HFFc6 (cell line): ENCODE measurements at places on chromosomes 7 and 10.

DNA sequence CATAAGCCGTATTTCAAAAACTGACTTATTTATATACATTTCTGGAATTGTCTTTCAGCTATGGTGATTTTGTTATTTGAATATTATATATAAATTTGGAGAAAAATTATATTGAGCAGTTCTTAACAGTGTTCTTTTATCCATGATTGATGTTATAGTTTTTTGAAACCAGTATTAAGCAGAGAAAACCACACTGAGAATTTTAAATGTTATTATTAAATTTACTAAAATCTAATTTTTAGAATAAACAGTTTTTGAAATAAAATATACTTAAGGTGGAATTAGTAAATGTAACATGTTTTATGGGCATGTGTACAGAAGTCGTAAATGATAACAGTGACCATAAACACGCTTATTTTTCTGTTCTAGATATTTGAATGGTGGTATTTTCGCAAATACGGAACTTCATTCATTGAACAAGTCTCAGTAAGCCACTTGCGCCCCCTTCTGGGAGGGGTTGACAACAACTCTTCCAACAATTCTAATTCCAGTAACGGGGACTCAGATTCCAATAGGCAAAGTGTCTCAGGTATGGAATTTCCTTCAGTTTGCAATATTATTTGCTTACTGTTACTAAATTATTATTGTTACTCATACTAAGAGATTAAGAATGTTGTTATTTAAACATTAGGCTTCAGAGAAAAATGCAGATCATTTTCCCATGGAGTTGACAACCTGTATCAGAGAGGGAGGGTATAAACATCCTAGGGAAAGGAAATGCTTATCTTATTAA lies 166.1 kb downstream of the ST7 start:
- peak; percentile 69 for DNase-seq

- DNase-seq: no peak
Observed at GRCh38 chr10:3750006-3750816, 34.8 kb downstream of the KLF6 start.

DNA sequence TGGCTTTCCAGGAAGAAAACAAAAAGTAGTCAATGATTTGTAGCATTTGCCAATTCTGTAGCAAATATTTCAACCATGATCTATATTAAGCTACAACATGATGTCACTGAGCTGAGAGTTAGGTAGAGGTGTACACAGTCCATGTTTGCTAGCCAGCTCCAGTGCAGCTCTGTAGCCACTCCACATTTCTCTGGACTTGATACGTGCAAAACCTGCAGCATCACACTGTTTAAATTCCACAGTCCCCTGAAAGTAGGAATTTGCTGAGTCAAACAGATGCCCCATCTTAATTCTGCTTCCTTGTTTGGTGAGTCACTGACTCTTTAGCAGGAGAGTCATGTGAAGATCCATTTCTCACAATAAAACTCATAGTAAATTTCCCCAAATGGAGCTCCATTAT lies 89.8 kb upstream of the LRRTM3 start:
- DNase-seq: peak; percentile 52

GRCh38 chr7:51017576-51018535 lies 235.2 kb upstream of the GRB10 start:
- no peak for DNase-seq

DNA sequence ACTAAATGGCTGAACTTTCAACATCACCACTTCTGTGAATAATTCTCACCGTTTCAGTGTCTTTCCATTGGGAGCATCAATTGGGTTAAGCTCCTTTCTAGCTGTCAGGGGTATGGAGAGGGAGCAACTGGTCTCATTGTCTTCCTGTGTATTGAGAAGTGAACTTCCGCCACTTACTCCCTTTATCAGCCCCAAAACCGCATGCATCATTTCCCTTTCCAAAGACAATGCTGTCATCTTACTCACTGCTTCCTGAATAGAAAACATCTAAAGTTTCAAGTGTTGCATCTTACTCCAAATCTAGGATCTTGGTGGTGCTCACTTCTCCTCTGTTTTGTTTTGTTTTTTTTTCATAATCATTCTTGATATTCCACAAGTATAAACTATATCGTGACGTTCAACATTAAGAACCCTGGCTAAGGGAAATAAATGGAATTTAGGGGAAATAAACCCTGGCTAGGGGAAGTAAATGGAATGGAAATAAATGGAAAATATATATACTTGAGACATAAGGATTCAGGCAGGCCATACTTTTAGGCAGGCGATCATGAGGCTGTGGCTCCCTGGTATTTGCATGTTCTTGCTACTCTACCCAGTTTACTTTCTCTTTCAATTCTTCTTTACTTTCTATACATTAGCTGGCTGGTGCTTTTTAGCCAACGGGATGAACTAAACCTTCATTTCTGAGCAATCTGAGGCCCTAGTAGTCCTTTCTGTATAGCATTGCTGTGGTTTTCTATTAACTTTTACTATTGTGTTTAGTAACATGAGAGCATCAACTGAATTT lies 371.9 kb downstream of the BMPER start:
- DNase-seq: peak; percentile 38

GRCh38 chr10:78802431-78802830 lies 266.3 kb upstream of the ZMIZ1 start:
- DNase-seq: no peak

DNA sequence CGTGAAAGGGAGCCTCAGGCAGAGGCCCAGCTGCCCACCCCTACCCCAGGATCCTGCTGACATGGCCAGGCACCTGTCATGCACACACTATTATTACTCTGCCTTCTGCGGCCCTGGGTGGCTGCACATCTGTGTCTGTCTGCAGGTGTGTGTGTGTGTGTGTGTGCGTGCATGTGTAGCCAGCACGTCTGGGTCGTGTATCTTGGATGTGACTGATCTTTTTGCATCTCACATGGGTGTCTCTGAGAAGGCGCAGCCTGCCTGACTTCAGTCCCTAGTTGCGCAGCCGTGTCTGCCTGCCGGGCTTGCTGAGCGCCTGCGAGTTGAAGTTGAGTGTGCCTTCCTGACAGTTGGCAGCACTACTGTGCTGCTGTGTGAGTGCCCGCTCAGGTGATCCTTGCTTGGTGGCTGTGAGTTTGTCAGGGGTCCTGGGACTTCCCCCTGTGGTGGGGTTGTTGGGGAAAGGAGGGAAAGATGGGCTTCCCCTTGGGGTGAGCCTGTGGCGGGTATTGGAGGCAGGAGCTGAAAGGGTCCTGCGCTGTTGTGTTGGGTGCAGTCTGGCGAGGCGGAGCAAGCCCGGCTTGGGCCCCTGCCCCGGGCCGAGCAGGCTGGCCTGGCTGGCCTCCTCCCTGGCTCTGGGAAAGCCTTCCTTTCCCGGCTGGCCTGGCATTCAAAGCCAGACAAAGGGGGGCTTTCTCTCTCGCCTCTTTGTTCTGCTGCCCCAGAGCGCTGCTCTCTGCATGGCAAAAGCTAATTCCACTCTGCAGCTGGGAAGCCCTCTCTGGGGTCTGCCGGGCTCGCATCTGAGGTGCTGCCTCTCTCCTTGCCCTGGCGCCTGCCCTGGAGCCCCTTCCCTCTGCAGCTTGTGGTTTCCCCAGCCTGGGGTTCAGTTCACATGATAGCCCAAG lies 4.9 kb downstream of the TRIM8 start:
- DNase-seq: no peak

GRCh38 chr7:148584154-148584827 lies 6.3 kb upstream of the C7orf33 start:
- DNase-seq: no peak

DNA sequence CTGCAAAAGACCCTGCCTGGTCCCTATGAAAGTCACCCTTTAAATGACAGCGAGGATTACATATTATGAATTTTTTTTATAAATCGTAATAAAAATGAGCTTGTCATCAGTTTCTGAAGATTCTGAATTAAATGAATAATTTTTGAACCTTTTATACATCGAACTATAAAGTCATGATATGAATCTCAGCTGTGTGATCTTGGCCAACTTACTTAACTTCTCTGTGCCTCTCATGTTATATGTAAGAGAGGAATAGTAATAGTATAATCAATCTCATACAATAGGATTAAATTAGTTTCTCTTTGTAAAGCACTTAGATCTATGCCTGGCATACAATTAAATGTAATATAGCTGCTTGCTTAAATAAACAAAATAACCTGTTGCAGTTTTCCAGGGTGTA lies 5.3 kb upstream of the ATOH7 start:
- no peak for DNase-seq

DNA sequence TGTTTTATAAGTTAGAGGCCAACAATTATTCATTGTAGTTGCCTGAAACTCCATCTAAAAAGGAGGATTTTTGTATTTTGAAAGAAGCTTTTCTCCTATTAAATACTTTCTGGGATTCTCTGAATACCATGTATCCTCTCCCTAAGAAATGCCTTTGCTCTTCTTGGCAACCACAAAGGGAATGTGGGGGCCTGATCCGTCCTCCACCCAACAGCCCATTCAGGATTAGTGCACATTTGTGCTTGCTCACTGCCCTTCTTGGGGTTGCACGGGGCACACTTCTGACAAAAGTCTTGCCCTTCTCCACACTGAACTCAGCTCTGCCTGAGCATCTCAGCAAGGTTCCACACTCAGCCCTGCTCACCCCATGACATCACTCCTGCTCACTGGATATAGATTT lies 194.2 kb downstream of the SLC25A13 start:
- no peak for DNase-seq

DNA sequence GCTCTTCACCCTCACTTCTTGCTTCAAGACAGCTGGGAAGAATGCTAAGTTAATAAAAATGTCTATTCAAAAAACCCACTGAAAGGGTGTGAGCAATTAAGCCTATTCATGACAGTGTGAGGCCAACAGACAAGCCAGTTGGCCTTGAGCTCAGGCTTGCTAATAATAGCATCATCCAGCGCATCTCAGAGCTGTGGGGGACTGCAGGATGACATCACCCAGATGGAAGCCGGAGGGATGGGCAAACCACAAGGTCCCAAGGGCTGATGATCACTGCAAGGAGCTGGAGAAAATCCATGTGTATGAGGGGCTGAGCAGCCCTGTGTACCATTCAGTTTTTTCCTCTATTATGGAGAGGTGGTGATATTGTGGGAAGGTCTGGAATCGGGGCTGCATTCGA lies 770.4 kb downstream of the TNS3 start:
- peak; percentile 86 for DNase-seq

- no peak for DNase-seq
Observed at GRCh38 chr7:20270867-20271266, 53.7 kb upstream of the MACC1 start.

- no peak for DNase-seq
Observed at GRCh38 chr10:60870416-60870728, 73.6 kb downstream of the RHOBTB1 start.

- no peak for DNase-seq
Observed at GRCh38 chr10:64515970-64516699, 994.9 kb downstream of the REEP3 start.

DNA sequence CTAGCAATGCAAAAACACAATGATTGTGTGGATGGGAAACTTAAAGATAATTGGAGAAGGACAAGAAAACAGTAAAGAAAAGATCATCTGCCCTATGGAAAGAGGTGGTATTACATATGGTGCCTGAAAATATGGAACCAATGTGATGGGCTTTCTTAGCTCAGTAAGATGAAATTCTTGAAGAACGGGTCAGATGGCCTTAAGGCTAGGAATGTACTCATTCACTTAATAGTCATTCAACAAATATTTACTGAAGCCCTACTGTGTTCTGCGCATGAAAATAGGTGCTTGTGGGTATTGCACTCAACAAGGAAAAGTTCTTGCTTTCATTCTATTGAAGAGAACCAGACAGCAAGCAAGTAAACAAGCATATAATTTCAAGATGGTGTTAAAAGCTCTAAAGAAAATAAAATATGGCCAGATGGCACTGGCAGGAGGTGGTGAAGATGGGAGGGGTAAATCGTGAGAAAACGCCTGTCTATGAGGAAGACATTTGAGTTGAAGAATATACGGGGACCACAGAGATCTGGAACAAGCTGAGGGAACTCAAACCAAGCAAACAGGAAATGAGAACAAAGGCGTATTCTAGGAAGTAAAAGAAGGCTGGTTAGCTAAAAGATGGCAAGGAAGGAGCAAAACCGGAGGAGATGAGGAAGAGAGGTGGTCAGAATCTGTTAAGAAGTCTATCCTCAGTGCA lies 179.7 kb downstream of the ANK3 start:
- DNase-seq: no peak

GRCh38 chr10:96306516-96306915 lies 2.3 kb downstream of the DNTT start:
- DNase-seq: no peak

DNA sequence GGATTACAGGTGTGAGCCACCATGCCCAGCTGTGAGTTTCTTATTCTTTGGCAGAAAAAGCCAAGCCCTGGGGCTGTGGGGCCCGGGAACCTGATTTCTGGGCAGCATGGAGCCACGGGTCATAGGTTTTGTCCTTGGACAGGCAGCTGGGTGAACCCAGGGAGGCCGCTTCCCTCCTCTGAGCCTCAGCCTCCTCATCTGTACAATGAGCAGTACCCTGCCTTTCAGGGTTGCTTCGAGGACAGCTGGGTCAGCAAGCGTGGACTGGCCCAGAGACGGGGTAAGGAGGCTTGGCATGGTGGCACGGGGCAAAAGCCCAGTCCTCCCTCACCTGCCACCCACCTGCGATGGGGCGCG lies 84.1 kb upstream of the GNA12 start:
- DNase-seq: no peak

- no peak for DNase-seq
Observed at GRCh38 chr7:81883801-81884393, 114.0 kb upstream of the HGF start.

GRCh38 chr10:26138613-26139012 lies 78.0 kb upstream of the GAD2 start:
- DNase-seq: no peak

GRCh38 chr7:117110480-117111315 lies 157.4 kb downstream of the ST7 start:
- DNase-seq: no peak
